Central memory CD8-positive, alpha-beta T cell (primary cell): ENCODE measurements at places on chromosomes 3 and 15.

- DNase-seq = no peak
These were observed 391.6 kb upstream of the SUCLG2 start for GRCh38 chr3:68045976-68046375.

DNA sequence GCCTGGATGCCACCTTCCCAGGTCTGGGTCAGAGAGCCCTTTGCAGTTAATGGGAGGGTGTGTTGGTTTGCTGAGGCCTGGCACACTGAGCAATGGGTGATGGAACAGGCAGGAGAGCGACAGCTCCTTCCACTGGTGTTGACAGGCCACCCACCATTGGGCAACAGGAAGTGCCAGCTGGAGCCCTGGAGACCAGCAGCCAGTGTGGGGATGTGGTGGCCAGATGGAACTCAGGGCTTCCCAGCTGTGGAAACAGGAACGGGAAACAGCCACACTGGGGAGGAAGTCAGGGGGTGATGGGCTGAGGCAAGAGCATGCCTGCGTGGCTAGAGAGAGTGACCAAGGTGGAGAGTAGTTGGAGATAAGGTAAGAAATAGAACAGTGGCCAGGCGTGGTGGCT is 9.3 kb downstream of the PSTPIP1 start:
- DNase-seq = no peak

DNA sequence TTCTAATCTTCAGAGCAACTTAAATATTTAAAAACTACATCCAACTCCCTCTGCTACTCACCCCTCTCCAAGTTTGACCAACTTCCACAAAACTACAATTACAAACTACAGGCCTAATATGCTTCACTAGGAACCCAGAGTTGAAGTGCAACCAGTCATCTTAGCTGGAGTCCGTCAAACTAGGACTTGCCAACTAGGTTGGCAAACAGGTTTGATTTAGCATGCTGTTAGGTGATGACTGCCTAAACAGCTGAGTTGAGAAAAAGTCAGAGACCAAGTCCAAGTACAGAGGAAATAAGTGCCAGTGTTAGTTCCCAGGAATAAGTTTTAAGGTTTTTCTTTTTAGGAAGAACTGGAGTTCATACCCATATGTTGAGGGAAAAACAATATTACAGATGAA is 1109.0 kb downstream of the TUSC7 start:
- no peak for DNase-seq

DNA sequence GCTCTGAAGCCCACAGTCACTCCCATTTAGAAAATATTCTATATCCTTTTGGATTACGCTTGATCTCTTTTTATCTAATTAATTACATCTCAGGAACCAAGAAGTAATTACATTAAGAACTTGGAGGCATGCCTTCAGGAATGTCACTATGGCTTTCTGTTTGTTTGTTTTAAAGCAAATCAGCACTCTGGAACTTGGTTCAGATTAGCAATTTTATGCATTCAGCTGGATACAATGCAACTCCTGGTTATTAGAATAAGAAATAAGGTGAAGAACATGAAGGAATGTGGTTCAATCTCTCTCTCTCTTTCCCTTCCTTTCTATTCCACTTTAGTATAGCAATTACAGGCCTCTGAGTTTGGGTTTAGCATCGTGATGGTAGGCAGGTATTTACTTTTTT is 235.8 kb downstream of the FHIT start:
- no peak for DNase-seq

GRCh38 chr15:48250640-48251076 is 44.6 kb downstream of the SLC12A1 start:
- DNase-seq = no peak

DNA sequence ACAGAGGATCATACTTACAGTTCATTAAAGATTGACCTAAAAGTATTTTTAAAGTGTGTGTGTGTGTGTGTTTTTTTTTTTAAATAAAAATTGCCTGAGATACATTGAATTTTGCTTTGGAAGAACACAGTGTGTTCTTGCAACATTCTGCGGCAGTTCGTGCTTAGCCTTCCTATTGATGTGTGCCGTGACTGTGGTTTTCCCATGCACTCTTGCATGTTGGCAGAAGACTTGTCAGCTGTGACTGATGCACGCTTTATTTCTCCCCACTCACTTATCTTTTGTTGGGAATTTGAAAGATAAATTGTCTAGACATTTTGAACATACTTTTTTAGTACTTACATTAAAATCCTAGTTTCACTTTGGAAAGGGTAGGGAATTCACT is 136.3 kb upstream of the LRRFIP2 start:
- DNase-seq = no peak

GRCh38 chr3:13379201-13379830 is 40.8 kb downstream of the NUP210 start:
- DNase-seq = no peak

DNA sequence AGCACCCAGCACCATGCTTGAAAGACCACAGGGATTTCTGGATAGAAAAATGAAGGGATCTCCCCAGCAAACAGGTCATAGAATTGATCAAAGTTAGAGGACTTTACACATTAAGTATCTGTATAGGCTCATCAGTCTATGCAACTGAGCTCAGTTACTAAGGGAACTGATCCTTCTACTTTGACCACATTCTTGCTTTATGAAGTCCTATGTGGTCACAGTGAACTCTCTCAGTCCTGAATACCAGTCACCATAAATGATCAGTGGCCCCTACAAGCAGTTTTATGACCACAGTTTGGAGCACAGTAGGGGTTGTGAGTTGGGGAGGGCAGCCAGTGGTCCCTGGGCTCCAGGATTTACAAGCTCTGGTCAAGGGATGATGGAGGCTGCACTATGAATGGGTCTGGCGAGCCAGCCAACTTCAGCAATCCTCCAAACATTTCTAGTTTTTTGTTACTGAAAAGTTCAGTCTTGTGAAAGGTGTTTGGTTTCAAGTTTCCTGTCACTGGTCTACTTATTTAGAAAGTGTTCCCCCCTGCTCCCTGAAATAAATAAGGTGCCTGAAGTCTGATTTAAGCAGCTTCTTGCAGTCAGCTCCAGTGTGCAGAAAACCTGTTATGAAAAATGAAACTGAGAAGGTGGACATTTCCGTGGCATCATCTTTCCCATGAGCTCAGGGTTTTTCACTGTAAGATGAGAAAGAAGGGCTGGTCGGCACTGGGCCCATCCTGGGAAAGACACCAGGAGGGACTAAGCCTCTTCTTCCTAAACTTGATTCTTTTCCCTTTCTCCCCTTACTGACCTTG is 75.5 kb downstream of the DAPK2 start:
- DNase-seq = no peak

DNA sequence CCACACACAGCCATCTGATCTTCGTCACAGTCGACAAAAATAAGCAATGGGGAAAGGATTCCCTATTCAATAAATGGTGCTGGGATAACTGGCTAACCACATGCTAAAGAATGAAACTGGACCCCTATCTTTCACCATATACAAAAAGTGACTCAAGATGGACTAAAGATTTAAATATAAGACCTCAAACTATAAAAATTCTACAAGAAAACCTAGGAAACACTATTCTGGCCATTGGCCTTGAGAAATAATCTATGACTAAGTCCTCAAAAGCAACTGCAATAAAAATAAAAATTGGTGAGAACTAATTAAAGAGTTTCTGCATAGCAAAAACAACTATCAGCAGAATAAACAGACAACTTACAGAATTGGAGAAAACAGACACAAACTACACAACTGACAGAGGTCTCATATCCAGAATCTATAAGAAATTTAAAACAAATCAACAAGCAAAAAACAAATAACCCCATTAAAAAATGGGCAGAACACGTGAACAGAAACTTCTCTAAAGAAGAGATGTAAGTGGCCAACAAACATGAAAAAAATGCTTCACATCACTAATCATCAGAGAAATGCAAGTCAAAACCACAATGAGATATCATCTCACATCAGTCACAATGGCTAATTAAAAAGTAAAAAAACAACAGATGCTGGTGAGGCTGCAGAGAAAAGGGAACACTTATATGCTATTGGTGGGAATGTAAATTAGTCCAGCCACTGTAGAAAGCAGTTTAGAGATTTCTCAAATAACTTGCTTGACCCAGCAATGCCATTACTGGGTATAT is 104.0 kb downstream of the NR1I2 start:
- no peak for DNase-seq

- DNase-seq = no peak
These were observed 35.2 kb downstream of the SLC6A20 start for GRCh38 chr3:45760878-45761711.

GRCh38 chr15:64209680-64210334 is 47.0 kb upstream of the PPIB start:
- no peak for DNase-seq

- DNase-seq = no peak
These were observed 127.0 kb downstream of the EPHB1 start for GRCh38 chr3:134922101-134922500.

- DNase-seq = no peak
These were observed 12.0 kb upstream of the SEMA4B start for GRCh38 chr15:90188914-90189748.

- peak; percentile 54 for DNase-seq
These were observed 3.8 kb downstream of the HEG1 start for GRCh38 chr3:125051715-125052581.

DNA sequence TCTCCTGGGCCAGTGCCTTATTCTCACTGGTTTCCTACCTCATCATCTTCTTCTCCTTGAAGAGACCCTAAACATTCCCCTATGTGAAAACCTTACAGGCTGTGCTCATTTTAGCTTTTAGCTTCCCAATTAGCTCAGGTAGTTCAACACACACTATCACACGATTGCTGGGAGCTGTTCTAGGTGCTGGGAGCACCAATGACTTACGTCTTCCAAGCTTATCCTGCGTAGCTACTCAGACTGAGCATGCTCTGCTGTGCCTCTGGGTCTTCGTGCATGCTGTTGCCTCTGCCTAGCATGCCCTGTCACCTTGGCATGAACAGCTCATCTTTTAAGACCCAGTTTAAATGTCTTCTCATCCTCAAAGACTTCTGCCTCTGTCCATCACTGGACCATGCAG is 55.7 kb upstream of the APEH start:
- DNase-seq = no peak

DNA sequence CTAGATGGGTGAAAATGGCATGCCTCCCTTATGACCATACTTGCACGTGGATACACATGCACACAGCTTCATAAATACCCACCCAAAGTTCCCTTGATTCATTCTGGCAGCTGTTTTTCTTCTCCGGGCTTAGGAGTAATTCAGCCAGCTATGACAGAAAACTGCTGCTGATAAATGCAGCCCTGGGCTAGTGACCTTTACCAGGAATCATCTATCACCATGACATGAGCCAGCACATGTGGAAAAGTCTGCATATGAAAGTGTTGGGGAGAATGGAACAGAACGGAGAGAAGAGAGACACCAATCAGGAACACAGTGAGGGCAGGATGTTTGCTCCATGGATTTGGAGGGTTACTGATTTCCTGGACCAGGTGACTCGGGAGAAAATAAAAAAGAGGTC is 706.3 kb downstream of the PDCD6IP start:
- DNase-seq = no peak

DNA sequence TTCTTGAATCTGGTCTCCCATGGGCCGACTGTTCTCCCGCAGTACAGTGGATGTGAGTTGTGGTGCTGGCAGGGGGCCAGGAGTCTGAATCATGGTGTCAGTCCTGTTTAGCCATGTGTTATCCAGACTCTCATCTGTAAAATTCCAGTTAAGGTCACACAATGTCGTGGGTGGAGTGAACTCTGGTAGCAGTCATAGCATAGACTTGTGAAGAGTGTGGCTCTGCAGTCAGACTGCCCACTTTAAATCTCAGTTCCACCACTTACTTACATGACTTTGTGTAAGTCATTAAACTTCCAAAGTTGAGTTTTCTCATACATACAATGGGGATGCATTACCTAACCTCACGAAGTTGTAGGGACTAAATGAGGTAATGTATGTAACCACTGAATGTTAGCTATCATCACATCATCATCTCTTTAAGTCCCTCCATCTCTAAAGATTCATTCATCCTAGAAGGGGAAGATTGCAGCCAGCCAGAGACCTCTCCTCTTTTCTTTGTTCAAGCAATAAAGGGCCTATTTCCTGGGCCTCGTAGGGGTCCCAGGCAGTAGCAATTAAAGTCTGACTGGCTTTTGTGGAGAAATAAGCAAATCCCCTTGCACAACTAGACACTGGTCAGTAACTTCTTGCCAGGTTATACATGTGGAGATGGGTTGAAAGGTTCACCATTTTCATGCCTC is 93.9 kb downstream of the PCCB start:
- no peak for DNase-seq

DNA sequence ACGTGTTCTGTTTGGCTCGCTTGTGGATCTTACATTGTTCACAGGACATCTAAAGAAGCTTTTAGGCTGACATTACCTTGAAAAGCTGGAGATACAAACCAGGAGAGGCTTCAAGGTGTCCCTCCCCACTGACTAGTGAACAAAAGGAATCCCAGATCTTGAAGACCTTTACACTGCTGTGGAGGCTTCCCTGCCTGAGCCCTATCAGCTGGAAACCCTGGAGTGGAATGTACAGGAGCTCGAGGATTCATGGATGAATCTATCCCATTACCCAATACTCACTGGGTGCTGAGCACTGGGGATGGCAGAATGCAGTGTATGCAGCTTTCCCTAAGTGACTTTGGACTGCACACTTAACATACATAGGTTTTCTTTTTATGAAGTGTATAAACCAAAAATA is 82.3 kb upstream of the MFGE8 start:
- no peak for DNase-seq

- DNase-seq = no peak
These were observed 30.2 kb downstream of the RPLP1 start for GRCh38 chr15:69482686-69483256.

- no peak for DNase-seq
These were observed at the start of gene CIDEC for GRCh38 chr3:9879830-9880549. TSS of gene CIDEC (minus strand) at chr3:9880253. CDS start at chr3:9878486, 1,767 bp downstream.

DNA sequence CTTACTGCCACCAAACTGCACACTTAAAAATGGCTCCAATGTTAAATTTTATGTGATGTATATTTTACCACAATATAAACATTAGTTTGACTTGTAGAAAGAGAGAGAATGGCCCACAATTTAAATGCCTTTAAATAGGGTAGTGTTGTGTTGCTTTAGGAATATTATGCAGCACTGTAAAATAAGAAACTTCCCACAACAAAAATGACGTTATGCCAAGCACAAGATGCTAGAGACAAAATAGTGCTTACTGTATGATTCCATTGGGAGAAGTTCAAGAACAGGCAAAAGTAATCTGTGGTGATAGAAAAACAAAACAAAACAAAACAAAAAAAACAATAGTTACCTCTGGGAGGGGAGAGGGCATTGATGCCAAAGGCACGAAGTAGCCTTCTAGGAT is 91.3 kb downstream of the MEGF11 start:
- DNase-seq = no peak

DNA sequence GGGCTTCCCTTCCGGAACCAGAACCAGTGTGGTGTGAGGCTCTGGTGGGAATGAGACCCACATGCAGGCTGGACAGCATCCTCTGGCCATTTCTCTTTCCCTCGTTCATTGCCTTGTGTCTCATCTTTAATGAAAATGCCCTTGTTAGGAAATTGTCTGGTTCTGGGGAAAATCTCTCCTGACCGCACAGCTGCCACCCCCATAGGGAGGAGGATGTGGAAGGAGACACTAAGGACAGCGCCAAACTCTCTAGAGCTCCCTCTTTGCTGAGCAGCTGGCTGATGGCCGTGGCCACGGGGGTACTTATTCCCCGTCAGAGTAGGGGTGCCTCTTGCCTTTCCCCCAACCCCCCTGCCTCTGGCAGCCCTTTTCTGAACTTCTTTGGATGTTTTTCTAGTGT is 297.6 kb upstream of the C2CD4B start:
- no peak for DNase-seq
